ENCODE measurements at places on chromosomes 2 and 18.
A peak's percentile ranks its signal among the peaks of the same experiment; 100 is the strongest.

- DNase-seq, result no peak
Measured at GRCh38 chr2:134269972-134270735, 16.3 kb downstream of the MGAT5 start.

GRCh38 chr2:15302154-15302553, 259.0 kb downstream of the NBAS start:
- peak; percentile 17 for DNase-seq

DNA sequence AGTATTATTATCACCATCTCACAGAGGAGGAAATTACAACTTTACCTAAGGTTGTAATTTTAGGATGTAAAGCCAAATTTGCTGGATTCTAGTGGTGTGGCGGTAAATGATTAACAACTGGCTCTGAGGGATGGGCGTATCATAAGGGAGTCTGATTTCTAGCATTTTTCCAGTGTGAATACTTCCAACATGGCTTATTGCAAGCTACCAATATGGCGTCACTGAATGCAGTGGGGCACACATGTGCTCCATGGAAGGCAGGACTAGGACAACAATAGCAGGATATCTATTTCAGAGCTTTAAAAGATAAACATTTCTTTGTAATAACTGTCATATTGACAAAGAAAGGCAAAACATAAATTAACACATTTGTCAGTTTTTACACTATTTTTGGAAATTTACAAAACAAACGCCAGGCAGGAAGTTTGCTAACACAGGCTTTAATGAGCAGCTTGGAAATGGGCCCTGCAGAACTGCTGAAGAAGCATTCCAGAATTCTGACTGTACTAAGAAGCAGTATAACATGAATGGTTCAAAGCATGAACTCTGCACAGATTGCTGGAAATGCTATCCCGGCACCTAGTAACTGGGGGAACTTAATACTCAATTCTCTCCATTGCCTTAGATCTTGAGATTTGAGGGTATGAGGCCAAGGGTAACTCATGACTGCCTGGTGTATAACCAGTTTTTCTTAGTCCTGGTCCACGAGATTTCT, 439.3 kb upstream of the MAP2 start:
- peak; percentile 21 for DNase-seq

- no peak for DNase-seq
Measured at GRCh38 chr18:64253222-64253621, 104.3 kb upstream of the LINC00305 start.

DNA sequence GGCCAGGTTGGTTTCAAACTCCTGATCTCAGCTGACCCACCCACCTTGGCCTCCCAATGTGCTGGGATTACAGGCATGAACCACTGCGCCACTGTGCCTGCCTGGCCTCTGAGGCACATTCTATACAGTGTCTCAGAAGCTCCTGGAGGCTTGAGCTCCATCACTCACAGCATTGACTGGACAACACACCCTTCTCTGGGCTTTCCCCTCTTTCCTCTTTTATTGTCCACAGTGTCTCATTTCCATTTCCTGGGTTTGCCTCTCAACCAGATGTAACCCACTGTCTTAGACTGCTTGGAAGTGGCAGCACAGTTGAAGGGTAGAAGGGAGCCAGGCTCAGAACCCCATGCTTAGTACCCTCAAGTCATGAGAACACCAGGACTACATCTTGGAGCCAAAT, 208.1 kb downstream of the MTX2 start:
- no peak for DNase-seq

DNA sequence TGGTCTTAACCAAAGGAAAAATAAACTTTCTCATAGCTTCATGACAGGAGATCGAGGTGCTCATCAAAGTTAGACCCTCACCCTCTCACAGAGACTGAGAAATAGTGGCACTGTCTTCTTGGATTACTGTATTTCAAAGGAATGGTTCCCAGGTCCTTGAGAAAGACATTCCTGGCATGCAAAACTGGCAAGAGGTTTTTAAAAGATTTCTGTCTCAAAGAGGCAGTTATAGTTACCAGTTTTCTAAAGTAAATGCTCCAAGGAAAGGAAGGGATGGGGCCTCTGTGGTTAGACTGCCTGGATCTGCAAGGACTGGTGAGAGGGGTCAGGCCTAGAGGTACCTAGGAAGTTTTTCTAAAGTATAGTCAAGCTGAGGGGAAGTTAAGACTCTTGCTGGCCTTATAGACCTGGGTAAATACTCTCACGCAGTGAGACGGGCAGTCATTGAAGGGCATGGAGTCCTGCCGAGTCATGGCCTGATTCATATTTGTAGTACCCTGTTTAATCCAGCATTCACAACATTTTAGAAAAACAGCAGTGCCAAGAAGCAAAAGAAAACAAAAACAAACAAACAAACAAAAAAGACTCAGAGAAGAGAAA, 226.1 kb downstream of the DOK6 start:
- no peak for DNase-seq

DNA sequence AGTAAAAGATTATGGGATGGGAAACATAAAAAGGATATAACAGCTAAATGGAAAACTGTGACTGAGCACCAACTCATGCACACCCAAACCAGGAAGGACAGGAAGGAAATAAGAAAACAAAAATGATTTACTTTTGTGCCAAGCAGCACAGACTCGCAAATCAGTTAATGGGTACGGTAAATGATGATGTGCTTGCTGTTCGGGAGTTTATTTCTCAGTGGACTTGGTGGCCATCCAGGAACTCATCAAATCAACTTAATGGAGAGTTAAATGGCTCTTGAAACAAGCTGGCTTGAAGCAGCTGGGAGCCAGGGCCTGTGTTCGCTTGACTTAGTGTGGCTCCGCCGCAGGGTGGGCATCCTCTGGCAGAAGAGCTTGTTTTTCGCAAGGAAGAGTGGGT, 36.2 kb downstream of the MTCL1 start:
- no peak for DNase-seq

- DNase-seq, result no peak
Measured at GRCh38 chr2:128547667-128548066, 229.0 kb upstream of the HS6ST1 start.

DNA sequence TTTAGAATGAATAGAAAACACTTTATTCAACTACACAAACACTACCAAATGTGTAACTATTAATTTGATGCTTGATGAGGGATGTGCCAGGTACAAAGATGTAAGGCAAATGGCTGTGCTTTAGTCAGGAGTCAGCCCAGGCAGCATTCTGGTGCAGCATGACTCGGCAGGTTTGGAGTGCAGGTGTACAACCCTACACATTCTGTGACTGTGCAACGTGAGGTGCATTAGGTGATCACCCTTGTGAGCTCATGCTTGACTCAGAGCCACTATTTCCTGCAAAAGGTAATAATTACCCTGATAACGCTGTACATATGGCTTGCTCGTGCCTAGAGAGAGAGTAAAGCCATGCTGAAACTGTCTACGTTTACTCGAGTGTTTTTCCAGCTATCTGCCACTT, 288.7 kb upstream of the DSEL start:
- DNase-seq, result peak; percentile 8

DNA sequence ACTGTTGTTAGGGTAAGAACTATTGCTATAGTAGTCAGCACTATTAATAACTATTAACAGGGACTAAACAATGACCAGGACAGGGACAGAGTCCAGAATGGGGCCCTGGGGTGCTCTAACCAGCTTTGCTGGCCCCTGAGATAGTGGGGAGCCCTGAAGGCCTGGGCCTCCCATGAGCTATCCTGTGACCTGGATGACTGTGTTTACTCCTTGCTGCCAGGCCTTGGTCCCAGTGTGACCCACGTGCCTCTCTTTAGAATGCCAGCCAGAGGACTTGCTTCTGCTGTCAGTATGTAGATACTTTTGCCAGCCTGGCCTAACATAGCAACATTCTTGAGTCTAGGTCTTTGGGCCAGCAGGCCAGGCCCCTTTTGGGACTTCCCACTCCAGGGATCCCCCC, 11.4 kb downstream of the CDK5R2 start:
- DNase-seq, result no peak

GRCh38 chr2:151766437-151767153, 32.3 kb upstream of the NEB start:
- no peak for DNase-seq

GRCh38 chr18:27298214-27298804, 113.2 kb upstream of the CHST9 start:
- DNase-seq, result peak; percentile 4

DNA sequence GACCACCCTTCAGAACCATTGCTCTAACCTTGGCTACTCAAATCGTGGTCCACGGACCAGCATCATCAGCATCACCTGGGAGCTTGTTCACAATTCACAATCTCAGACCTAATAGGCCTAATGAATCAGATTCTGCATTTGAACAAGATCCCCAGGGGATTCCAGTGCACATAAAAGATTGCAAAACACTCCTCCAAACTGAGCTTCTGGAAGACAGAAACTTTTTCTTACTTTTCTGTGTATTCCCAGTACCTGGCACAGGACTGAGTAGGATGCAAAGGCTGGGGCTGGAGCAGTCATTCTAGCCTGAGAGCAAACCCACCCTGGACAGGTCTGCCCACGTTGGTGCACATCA, 115.1 kb upstream of the COPS8 start:
- DNase-seq, result no peak
